ENCODE measurements at places on chromosomes 13 and 19.
A peak's percentile ranks its signal among the peaks of the same experiment; 100 is the strongest.

DNA sequence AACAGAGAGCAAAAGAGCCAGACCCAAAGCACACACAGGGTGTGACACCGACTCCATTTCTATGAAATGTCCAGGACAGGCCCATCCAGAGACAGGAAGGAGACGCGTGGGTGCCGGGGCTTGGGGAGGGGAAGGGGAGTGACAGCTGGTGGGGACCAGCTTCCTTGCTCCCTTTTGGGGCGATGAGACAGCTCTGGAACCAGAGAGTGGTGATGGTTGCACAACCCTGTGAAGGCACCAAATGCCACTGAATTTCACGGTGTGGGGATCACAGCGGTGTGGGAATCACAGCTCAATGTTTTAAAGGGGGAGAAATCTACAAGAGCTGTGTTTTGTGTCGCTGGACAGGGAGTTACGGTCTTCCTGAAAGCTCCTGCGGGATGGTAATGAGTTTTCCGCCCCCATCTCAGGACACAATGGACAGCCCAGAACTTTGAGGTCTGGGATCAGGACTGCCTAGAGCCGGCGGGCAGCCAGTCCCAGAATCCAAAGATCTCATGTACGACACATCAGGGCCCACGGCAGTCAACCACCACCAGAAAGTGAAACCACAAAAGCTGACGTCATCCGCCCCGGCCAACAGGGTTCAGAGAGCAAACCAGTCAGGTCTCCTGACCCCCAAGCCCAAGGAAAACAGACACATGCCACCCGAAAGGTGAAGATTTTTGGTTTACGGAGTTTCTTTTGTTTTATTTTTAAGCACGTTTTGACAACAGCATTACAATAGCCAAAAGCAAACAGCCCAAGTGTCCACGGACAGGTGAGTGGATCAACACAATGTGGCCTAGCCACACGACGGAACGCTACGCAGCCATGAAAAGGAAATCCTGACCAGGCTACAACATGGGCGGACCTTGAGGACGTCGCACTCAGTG lies 7.3 kb downstream of the SGTA start:
- DNase-seq: no peak

- no peak for DNase-seq
Measured at GRCh38 chr19:411723-412355, 2.9 kb upstream of the C2CD4C start.

GRCh38 chr13:34364633-34365032 lies 546.7 kb downstream of the RFC3 start:
- no peak for DNase-seq

GRCh38 chr19:55206664-55207500 lies 2.4 kb downstream of the PTPRH start:
- DNase-seq: peak; percentile 83

- no peak for DNase-seq
Measured at GRCh38 chr19:23867895-23868294, 46.8 kb upstream of the ZNF726 start.

- no peak for DNase-seq
Measured at GRCh38 chr19:41695745-41696144, 7.7 kb upstream of the CEACAM7 start.

DNA sequence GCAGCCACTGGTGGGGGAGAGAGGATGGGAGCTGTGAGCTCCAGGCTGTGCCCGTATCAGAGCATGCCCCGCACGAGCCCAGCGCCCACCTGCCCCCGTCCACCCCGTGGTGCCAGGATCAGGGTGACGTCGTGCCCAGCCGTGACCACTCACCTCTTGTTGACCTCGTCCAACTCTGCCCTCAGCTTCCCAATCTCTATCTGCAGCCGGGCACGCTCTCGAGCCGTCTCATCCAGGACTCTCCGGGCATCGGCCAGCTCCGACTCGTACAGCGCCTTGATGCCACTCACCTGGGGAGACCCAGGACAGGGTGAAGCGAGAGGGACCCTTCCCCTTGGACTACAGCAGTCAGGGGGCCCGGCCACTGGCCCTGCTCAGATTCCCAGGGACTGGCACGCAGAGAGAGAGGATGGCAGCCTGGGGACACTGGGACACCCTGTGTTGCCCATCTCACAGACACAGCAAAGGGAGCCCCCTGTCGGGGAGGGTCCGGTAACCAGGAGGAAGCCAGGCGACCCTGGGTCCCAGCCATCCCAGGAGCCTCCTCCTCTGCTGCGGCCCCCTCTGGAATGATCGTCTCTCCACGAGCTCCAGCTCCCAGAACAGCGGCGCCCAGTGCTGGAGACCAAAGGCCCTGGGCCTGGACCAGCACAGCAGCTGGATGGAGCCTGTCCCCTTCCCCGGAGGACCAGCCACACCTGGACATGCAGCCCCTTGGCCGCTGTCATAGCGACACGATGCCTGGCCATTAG lies 12.3 kb downstream of the LMNB2 start:
- no peak for DNase-seq

DNA sequence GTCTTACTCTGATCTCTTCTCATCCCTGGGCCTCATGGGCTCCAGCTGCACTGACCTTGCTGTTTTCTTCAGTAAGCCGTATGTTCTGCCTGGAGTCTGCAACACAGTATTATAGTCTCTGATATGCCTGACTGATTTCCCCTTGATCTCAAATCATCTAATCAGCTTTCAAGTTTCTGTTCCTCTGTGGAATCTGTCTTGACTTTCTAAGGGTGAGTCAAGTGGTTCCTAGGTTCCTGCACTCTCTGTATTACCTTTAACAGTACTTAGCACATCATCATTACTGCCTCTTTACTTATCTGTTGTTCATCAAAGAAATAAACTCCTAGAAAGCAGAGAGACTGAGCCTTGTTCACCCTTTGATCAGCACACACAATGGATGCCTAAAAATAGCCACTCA lies 350.7 kb downstream of the LMO7 start:
- no peak for DNase-seq

DNA sequence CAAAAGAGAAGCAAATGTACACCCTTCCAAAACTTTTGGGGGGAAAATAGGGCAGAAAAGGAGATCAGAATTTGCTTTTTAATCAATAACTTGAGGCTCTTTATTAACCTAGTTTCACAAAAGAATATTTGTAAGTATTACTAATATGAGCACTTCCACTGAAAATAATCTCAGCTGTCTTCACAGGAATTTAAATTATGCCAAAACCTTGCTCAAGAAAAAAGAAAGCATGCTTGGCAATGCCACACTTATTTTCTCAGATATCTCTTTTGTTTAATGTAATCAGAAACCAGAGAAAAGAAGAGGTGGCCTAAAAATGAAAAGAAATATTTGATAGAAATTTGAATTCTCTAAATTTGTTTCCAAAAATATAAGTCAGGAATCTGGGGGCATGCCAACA lies 234.9 kb upstream of the GPC6 start:
- DNase-seq: peak; percentile 51

DNA sequence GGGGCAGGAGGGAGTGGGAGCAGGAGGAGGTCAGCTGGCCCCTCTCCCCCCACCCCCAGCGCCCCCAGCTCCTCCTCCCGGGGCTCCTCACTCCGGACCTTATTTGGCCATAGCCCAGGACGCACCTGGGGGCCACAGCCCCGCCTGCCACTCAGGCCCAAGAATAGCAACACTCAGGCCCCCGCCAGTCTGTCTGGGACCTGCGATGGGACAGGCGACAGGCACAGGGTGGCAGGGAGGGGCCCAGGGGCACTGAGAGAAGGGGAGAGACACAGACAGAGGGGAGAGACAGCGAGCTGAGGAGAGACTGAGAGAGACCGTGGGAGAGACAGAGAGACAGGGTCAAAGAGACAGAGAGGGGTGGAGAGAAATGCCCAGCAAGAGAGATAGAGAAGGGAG lies 10.2 kb downstream of the JOSD2 start:
- no peak for DNase-seq

GRCh38 chr13:43939086-43939485 lies 59.4 kb downstream of the LACC1 start:
- no peak for DNase-seq

GRCh38 chr19:1690699-1691307 lies 38.4 kb upstream of the TCF3 start:
- no peak for DNase-seq

GRCh38 chr13:79880818-79881217 lies 399.9 kb downstream of the NDFIP2 start:
- no peak for DNase-seq

Data from fibroblast of upper back skin (primary cell).